A549 treated with GW870086 at 1 μM for 4 hours (cell line): ENCODE measurements at places on chromosomes 16 and 17. TPM values are rescaled to one million over a fixed set of nuclear protein-coding genes. Genes with fewer than 3 reads are reported as not detected.

Gene KDM6B
- total RNA-seq: 9.9 to 17.7 TPM (median 12.8 TPM) in 5 replicates

Gene CHST4
- total RNA-seq: 0.08 TPM in 1 of 5 replicates, not detected in the others

Gene DNASE1L2
- total RNA-seq: 0.80 to 1.7 TPM (median 1.6 TPM) in 5 replicates

Gene CD300A
- total RNA-seq: not detected in 5 replicates

Gene DHX58
- total RNA-seq: 0.18 to 0.69 TPM (median 0.51 TPM) in 5 replicates

Gene CHST6
- 0.18 to 0.34 TPM (median 0.23 TPM) in 5 replicates for total RNA-seq

Gene CD300H
- 0.29 to 1.9 TPM (median 0.50 TPM) in 5 replicates for total RNA-seq

Gene NOTUM
- total RNA-seq: 0.13 to 0.56 TPM (median 0.35 TPM) in 5 replicates

Gene ASPHD1
- total RNA-seq: 15.9 to 27.5 TPM (median 23.8 TPM) in 5 replicates

Gene TUBG2
- 18.8 to 25.6 TPM (median 22.8 TPM) in 5 replicates for total RNA-seq

Gene IRF8
- 0.35 to 0.69 TPM (median 0.53 TPM) in 5 replicates for total RNA-seq

Gene BIRC5
- 95.9 to 111 TPM (median 104 TPM) in 5 replicates for total RNA-seq

Gene IGSF6
- not detected in 5 replicates for total RNA-seq

Gene ALOX12
- total RNA-seq: not detected in 5 replicates

Gene GCGR
- 0.15 to 0.67 TPM (median 0.54 TPM) in 5 replicates for total RNA-seq

Gene OR1A2
- not detected in 5 replicates for total RNA-seq

Gene SLC9A5
- 1.4 to 1.7 TPM (median 1.6 TPM) in 5 replicates for total RNA-seq

Gene ATP2C2
- total RNA-seq: 0.09 to 0.27 TPM (median 0.22 TPM) in 5 replicates

Gene MMP25
- 0.81 to 1.2 TPM (median 0.90 TPM) in 5 replicates for total RNA-seq

Gene SNAI3
- 0.08 to 0.32 TPM (median 0.17 TPM) in 4 of 5 replicates, not detected in the other for total RNA-seq

Gene ANKFN1
- total RNA-seq: not detected in 5 replicates

Gene CES4A
- total RNA-seq: 1.8 to 2.7 TPM (median 2.0 TPM) in 5 replicates
